ENCODE measurements at places on chromosomes 13 and 19.

DNA sequence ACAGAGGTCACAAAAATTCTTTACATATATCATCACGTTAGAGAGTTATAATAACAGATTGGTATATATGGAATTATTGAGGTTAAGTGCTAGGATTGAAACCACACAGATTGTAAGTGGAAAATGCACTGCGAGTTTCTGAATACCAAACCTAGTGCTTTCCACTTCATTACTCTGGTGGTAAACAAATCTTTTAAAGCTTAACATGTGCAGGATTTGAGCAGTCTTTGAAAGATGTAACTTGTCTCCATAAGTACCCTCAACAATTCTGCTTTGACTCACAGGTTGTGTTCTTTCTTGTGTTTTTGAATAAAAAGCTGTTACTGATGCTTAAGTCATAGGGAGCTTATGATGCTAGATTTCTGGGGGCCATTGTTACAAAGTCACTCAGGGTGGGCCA lies 314.7 kb upstream of the DACH1 start:
- DNase-seq, result no peak

- DNase-seq, result no peak
Measured at GRCh38 chr13:78194904-78195639, 276.4 kb upstream of the EDNRB start.

DNA sequence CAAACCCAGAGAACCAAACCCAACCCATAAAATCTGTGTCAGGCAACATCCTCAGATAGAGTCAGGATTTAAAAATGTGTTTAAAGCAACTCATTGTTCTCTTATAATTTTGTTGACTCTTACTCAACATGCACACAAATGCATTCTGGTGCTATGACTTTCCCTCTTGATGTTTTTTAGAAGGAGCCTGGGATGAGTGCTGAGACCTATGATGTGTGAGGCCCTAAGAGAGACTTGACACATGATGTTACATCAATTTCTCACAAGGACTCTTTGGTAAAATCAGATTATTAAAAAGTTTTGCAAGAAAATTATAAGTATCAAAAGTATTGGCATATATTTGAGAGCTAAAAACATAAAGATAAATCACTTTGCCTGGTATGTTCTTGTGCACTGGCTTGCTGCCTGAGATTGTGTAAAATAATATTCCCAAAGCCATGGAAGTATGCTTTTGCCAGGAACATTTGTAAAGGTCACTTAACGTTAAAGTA lies 173.9 kb downstream of the DCLK1 start:
- no peak for DNase-seq

GRCh38 chr19:33778089-33778791 lies 18.4 kb upstream of the KCTD15 start:
- peak; percentile 51 for DNase-seq

- DNase-seq, result no peak
Measured at GRCh38 chr13:93325303-93326233, 99.0 kb downstream of the GPC6 start.

DNA sequence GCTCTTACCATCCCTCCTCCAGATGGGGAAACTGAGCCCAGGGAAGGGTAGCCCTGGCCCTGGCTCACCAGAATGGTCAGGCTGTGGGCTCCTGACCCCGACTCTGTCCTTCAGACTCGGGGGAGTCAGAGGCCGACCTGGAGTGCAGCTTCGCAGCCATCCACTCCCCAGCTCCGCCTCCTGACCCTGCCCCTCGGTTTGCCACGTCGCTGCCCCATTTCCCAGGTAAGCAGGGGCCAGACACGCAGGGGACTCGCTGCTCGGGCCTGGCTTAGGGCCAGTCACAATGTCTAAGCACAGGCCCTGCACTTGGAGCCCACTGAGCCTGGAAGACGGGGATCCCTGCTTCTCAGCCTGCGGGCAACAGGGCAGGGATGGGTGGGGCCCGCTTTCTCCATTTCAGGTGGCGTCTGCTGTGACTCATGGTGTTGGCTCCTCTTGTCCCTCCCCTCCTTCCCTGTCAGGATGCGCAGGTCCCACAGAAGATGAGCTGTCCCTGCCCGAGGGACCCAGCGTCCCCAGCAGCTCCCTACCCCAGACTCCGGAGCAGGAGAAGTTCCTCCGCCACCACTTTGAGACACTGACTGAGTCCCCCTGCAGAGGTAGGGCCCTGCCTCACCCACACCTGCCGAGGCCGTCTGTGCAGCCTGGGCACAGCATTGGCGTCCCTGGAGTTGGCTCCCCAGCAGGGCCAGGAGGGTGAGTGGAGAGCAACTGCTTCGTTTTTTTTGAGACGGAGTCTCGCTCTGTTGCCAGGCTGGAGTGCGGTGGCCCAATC lies 9.2 kb upstream of the OVOL3 start:
- DNase-seq, result no peak

GRCh38 chr19:5800361-5801270 lies 4.3 kb upstream of the NRTN start:
- DNase-seq, result no peak

All from activated CD8-positive, alpha-beta memory T cell treated with anti-CD3 and anti-CD28 coated beads for 1 hour (primary cell).